GM12892 (cell line): ENCODE measurements at places on chromosomes 3 and 15.

DNA sequence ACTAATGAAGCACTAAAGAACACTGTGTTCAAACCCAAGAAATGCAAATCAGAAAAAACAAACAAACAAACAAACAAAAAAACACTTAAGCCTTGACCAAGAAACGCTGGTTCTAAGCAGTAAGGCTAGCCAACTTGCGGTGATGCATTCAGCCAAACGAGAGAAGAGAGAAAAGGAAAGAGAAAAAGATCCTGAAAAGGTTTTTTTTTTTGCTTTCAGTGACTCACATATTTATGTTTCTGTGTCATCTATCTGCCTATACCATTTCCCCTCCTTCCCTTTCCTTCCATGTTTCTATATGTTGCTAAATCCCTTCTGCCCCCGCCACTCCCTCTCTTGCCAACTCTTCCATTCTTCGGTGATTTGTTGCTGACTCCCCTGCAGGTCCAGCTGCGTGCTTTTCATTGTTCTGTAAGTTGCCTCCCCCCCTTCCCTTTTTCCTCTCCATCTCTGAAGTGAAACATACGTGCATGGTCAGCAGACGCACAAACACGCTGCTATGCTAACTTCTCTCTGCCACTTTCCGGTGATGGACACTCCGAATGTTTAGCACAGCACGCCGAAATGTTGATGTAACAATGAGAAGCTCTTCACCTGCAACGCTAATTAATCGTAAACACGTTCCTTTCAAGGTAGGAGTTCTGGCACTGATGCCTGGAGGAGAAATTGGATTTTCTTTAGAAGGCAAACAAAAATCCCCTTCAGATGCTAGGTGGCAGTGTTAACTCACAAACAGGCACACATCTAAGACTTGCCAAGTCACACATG, 154.4 kb downstream of the TUSC7 start:
- no peak for DNase-seq

- no peak for DNase-seq
Measured at GRCh38 chr3:63951492-63952247, 39.5 kb upstream of the SCAANT1 start.

DNA sequence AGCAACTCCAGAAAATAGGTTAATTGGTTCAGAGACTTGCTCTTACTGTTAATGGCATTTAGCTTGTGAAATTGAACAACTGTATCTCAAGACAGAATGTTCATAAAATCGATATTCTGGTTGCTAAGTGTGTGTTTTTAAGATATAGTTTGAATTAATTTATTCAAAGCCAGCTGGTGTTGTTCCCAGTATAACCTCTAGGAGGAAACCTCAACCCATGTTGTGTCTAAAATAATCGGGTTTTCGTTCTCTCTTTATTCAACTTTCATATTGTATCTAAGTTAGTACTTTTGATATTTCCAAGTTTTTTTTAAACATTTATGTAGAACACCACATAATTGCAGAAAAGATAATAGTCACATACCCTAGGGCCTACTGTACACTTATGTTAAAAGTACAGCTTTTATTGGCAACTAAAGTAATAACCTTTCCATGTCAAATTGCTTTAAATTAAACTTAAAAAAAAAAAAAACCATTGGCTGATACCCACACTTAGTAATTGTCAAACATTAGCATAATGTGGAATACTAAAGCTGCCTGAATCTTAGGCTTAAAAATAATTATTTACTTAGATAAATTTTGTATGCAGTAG, 90.9 kb downstream of the SAMMSON start:
- DNase-seq: no peak

DNA sequence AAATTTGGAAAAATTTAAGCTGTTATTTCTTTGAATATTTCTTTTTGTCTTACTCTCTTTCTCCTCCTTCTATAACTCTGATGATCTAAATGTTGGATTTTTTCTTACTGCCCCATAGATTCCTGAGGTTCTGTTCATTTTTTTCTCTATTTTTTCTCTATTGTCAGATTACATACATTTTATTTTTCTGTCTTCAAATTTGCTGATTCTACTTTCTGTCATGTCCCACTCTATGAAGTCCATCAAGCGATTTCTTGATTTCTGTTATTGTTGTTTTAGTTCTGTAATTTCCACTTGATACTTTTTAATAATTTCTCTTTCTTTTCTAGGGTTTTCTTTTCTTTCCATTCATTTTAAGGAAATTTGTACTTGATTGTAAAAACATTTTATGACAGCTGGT, 83.7 kb upstream of the THRB start:
- DNase-seq: no peak

DNA sequence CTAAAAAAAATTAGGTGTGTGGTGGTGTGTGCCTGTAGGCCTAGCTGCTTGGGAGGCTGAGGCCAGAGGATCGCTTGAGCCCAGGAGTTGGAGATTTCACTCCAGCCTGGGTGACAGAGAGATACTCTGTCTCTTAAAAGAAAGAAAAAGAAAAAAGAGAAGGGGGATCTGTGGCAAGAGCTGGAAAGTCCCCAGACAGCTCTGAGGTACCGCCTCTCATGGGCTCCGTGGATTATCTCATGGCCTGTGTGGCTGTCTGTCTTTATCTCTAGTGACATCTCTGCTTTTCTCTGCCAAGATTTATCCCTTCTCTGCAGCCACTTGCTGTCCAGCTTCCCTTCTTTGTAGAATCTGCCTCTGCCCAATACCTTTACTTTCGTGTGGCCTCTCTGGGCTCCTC, 5.7 kb downstream of the EXOSC7 start:
- no peak for DNase-seq

GRCh38 chr3:148102156-148102555, 595.5 kb upstream of the AGTR1 start:
- DNase-seq: no peak

GRCh38 chr3:186544281-186544680, at the start of gene CRYGS:
Gene CRYGS, minus strand, starts transcription at chr3:186544380. Its CDS starts 54 bp downstream, at chr3:186544326.
- no peak for DNase-seq

GRCh38 chr3:141913150-141913811, 36.8 kb downstream of the ATP1B3 start:
- no peak for DNase-seq

DNA sequence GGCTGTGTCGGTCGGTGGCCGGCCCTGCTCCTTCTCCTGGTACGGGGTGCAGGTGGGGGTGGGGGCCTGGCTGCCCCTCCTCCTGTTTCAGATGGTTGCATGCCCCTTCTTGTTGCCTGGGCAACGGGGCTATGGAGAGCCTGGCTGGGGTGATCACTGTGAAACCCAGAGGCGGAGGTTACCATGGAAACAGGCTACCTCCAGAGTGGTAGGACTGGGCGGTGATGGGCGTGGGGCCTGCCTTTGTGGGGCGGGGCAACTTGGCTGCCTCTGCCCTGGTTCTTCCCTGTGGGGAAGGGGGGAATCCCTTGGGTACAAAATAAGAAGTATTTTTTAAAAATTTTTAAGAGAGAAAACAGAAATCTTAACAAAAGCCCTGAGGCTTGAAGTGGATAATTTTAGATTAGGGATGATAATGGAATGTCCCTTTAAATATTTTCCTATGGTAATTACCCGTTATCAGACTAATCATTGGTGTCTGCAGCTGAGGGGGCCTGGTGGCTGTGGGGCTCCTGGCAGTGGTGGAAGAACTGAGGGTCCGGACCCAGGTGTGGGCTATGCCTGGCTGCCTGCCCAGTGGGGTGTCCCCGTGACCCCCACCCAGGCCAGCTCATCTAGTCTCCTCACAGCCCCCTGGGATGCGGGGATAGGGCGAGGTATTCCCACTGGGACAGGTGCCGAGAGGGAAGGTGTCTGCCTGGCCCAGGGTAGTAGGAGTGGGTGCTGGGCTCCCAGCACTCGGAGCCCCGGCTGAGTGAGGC, 32.5 kb downstream of the PLXNA1 start:
- DNase-seq: peak; percentile 91

DNA sequence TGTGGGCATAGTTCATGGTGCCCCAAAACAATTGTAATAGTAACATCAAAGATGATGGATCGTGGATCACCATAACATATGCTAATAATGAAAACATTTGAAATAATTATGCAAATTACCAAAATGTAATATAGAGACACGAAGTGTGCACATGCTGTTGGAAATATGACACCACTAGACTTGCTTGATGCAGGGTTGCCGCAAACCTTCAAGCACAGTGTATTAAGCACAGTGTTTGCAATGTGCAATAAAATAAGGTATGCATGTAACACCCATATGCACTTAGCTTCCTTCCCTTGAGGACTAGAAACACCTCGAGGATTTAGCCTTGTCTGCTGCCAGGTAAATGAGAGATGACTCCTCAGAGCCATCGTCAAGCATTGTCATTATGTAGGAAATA, 10.9 kb upstream of the GJD2 start:
- DNase-seq: no peak

DNA sequence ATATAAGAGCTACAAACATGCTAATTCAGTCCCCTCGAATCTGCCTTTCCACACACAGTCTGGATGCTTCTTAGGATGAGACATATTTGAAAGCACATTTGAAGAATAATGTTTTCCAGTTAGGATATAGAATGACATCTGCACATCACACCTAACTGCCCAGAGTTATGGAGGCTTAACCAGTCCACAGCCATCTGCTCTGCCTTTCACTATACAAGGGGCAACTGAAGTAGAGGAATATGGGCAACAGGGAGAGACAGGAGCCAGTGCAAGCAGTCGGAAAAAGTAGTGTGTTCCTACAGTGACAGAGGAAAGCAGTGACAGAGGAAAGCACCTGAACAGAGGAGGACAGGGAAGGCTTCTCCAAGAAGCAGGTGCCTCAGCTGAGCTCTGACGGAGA, 79.0 kb upstream of the CLDN18 start:
- no peak for DNase-seq

DNA sequence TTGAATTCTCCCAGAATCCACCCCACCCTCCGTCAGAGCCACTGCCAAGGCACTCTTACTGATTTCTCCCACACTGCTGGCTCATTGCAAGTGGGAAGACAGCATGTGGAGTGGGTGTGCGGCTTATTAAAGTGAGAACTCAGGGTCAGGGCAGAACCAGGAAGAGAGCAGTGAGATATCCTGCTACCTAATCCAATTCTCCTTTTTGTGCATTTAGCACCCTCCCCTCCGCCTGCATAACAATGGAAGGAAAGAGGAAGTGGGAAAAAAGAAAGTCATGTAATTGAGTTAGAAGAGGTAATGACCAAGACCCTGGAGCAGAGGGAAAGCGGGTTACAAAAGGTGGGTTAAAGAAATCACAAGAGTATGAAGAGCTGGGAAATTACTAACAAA, 27.8 kb upstream of the PIK3CB start:
- DNase-seq: no peak
